ENCODE measurements at places on chromosomes 4 and X. TPM values are rescaled to one million over a fixed set of nuclear protein-coding genes. Genes with fewer than 3 reads are reported as not detected.

MAGEE1 gene
- total RNA-seq, result 4.7 TPM

PLAC8 gene
- total RNA-seq, result 418 TPM

DNA sequence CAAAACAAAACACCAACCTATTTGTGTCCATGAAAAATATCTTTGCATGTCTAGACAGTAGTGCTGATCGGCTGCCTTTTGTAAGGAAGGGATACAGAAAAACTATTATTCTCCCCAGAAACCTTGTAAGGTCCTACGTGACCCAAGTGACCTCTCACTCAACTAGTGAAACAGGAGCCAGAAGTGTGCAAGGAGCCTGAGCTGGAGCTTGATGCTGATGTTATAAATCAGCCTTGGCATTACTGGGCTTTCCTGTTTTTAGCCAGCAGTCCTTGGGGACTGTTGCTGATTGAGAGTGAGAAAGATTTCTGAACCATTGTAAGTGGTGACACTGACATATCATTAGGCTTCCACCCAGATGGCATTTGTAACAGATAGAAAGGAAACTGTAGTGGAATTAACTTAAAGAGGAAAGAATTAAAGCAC lies 100.8 kb upstream of the LIMCH1 start:
- H3K36me3 ChIP-seq, result no peaks in the 10 kb centered on the region
- no peak overlapping the region for H3K27ac ChIP-seq
- no peaks in the 10 kb centered on the region for H3K4me1 ChIP-seq
- no peak for DNase-seq

RBMXL3 gene
- not detected for total RNA-seq

Measured in activated CD4-positive, alpha-beta T cell treated with anti-CD3 and anti-CD28 coated beads, Interleukin-2, amount 10 ng/mL, durations not matched to agents 7 days and 5 days (primary cell).